Mesothelial cell of epicardium (in vitro differentiated cells): ENCODE measurements at places on chromosomes 1 and 21.

- DNase-seq: no peak
Observed at GRCh38 chr1:204454476-204454875, 40.1 kb downstream of the PIK3C2B start.

DNA sequence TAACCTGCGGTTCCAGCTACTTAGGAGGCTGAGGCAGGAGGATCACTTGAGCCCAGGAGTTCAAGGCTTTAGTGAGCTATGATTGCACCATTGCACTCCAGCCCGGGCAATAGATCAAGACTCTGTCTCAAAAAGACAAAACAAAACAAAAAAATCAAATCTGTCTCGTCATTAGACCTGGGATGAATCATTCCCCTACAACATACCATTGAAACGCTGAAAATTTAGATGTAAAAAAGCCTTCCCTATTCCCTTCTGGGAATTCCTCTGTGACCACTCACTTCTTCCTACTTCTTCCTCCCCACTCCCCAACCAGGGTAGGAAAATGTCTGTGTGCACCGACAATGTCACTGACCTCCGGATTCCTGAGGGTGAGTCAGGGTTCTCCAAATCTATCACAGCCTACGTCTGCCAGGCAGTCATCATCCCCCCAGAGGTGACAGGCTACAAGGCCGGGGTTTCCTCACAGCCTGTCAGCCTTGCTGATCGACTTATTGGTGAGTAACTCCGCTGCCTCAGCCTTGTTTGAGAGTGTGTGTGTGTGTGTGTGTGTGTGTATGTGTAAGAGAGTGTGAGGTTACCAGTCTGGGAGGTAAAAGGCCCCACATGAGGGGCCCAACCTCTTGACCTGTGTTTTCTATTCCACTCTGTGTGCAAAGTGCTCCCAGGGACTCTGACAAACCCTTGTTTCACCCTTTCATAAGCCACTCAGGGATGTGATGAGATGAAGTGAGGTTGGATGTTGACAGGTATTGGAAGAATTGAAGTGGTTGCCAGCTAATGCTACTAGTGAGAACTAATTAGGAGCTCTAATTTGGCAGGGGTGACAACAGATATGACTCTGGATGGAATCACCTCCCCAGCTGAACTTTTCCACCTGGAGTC lies 16.3 kb upstream of the SARS1 start:
- no peak for DNase-seq

GRCh38 chr1:41440321-41441085 lies 44.0 kb downstream of the EDN2 start:
- no peak for DNase-seq

DNA sequence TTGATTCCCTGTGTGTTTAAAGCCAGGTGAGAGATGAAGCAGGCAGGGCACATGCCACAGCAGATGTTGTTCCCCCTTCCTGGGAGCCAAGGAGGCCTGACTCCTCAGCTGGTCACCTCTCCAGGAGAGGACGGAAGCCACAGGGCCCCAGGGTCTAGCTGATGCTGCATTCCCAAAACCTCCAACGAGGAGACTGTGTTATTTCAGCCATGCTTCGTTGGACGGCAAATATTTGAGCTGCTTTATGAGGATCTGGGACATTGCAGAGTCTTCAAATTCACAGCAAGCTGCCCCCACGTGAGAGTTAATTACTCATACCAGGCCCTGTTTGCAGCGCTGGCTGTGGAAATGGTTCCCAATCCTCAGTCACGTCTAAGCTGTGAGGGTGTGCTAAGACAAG lies 85.3 kb downstream of the CDC7 start:
- DNase-seq: no peak
